Fibroblast of gingiva (primary cell): ENCODE measurements at places on chromosomes 4 and X.

- peak; percentile 3 for DNase-seq
Measured at GRCh38 chrX:48001260-48001659, 2.5 kb downstream of the ZNF182 start.

DNA sequence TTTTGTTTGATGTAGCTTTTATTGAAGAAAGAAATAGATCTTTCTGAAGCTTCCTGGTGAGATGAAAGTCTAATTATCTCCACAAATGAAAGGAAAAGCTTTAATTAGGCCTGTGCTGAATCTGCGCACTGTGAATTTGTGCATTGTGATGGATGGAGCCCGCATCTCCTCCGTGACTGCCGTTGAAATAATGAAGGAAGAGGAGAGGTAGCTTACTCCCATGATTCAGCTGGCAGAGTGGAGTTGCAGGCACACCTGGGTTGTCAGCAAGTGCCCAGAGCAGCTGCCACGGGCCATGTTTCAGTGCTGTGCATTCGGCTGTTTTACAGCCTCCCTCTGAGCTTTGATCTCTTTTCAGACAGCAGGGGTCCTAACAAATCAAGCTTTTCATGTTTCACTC lies 735.3 kb upstream of the TENM3 start:
- no peak for DNase-seq

- no peak for DNase-seq
Measured at GRCh38 chrX:35101901-35102300, 159.3 kb downstream of the FAM47B start.

DNA sequence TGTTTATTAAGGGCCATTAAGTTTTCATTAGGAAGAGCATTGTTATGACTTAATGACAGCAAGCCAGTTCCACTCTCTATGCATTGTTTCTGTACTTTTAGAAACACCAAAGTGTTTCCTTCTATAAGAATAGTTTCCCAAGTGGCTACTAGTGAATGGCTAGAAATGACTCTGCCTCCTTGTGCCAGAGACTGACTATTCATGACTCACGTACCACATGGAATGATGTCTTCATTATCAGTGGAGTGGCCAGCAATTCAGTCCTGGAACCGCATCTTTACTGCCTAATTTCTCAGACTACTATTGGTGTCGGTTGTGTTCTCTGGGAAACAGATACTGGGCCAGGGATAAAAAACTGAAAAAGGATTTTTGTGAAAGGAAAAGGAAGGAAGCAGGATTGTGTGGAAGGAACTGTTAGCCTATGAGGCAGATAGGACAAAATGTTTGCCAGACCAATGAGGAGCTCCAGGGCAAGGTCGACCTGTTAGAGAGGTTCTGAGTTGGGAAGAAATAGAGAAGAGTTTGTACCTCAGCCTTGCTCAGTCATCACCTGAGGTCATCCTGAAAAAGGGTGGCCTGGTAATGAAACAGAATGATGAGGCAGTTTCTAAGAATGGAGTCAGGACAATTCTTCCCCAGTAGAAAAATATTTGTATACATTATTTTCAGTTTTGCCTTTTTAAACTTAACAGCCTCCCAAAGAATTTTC lies 218.6 kb downstream of the SPCS3 start:
- peak; percentile 77 for DNase-seq

DNA sequence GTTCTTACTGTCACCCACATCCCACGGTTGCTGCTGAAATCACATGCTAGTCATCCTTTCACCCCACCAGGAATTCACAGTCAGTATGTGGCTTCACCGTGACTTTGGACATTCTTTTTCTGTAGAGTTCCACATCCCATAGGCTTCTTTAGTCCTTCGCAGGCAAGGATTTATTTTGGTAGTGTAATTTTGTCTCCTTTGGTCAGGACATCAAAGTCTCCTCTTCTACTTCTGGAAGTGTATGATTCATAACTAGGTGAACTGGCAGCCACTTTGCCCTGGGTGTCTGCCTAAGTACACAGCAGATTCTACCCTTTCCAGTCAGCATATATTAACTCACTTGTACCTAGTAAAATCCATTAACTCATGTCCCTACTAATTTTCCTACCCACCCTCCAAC lies 38.3 kb upstream of the MMAA start:
- DNase-seq, result no peak

- DNase-seq, result no peak
Measured at GRCh38 chr4:55021214-55021613, 104.2 kb downstream of the KDR start.

GRCh38 chr4:149168645-149169044 lies 647.0 kb downstream of the IQCM start:
- no peak for DNase-seq

- no peak for DNase-seq
Measured at GRCh38 chr4:16092682-16093319, 9.0 kb upstream of the PROM1 start.

DNA sequence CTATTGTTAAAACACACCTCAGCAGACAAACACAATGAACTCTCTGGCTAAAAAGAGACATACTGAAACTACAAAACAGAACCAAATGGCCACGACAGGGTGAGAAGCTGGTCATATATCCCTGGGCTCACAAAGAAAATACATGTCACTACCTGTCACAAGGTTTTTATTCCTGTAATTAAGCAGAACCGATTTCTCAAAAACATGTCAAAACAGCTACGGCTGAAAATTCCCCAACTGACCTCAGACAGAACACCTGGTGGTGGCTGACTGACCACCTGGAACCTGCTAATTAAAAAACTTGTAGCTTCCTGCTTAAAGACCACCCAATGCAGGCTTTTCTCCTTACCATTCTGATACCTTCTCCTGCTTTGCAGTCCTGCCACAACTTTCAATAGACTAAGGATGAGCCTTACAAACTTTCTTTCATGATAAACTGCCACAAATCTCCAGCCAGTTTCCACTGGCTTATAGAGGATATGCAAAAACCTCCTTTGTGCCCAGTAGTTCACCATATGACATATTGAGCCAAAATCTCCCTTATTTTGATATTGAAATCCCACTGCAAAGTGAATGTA lies 571.9 kb downstream of the SPOCK3 start:
- DNase-seq, result no peak

- DNase-seq, result peak; percentile 2
Measured at GRCh38 chrX:106932492-106932923, 12.3 kb downstream of the CLDN2 start.

DNA sequence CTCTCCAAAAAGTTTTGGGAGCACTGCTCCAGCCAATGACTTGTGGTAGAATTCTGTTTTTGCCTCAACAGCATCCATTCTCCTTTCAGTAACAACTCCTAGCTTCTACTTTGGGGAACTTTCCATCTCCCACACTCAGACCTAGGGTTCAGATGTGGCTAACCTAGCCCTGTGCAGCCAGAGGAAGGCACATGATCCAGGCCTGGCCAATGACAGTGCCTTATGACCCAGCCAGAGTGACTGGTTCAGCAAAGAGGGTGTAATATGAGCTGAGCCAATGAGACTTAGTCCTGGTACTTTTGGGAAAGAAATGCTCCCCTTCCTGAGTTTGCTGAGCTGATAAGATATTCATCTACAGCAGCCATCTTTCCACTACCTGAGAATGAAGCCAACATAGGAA lies 5.4 kb upstream of the USP46 start:
- no peak for DNase-seq

- DNase-seq, result no peak
Measured at GRCh38 chr4:143291314-143291713, 45.4 kb upstream of the GAB1 start.

GRCh38 chrX:29488919-29489318 lies 726.4 kb upstream of the MAGEB2 start:
- DNase-seq, result no peak

- DNase-seq, result no peak
Measured at GRCh38 chrX:17405225-17405969, 30.4 kb downstream of the NHS start.

- no peak for DNase-seq
Measured at GRCh38 chr4:126756050-126756829, 876.5 kb upstream of the INTU start.

DNA sequence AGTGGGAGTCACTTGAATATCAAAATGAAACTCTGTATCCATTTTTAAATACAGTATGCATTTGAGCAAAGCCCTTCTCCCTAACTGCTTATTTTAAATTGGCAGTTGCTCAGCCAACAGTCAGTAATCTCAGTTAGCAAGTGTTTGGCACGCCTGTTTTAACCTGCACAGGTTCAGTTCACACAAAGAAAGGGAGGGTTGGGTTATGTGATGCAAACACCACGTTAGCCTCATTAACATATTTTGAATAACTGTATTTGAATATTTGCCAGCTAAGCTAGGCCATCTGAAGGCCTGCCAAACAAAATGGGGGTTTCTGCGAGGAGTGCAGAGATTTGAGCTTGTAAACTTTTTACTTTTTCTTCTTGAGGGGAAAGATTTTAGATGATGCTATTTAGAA lies 19.8 kb downstream of the GAB1 start:
- DNase-seq, result no peak

GRCh38 chr4:156336511-156336910 lies 382.8 kb upstream of the CTSO start:
- no peak for DNase-seq

DNA sequence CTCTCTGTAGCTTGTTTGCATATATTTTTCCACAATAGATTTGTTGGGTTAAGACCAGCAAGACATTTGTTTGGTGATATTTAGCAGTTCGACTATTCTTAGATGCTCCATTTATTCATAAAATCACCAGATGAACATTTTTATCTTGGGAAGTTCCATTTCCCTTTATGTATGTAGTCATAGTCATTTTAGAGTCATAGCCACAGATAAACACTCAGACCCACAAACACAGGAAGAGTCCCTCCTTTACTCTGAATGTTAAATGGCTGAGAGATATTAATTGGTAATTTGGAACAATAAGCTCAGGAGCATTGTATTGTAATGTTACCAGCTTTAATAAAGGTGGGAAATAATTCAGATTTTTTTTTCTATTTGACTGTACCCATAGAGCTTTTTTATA lies 1608.7 kb downstream of the STIM2 start:
- no peak for DNase-seq

GRCh38 chr4:114263233-114263632 lies 283.8 kb upstream of the ARSJ start:
- no peak for DNase-seq

DNA sequence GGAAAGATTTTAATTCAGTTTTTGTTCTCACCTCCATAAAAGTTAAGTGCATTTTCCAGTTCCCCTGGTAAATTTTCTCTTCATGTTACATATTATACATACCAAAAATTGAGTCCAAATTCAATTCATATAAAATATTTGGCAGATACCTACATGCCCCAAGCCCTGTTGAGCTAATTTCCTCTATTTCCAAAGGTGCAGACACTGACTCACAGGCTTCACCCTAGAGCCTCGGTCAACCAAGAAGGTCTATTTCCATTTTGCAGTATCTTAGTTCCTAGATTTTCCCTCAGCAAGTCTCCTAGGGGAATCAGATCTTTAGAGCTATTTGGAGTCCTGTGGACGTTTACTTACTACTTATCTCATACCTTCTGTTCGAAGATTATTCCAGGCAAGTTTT lies 174.4 kb downstream of the TSPAN5 start:
- no peak for DNase-seq

DNA sequence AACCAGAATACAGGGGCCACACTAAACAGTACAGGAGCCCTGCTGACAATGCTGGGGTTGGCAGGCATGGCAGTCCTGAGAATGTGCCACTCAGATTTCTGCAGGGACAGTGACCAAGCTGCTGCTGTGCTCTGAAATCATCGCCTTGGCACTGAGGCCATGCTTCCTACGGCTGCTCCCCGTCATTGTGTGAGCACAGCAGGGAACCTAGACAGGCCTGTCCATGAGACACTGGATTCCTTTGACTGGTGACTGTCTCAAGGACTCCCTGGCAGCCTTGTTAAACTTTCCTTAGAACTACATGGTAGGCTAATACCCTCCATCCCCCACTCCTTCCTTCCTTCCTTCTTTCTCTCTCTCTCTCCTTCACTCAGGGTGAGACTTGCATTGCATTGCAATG lies 111.4 kb downstream of the LUZP4 start:
- DNase-seq, result no peak

- DNase-seq, result no peak
Measured at GRCh38 chrX:80576806-80577533, 156.7 kb downstream of the TENT5D start.

DNA sequence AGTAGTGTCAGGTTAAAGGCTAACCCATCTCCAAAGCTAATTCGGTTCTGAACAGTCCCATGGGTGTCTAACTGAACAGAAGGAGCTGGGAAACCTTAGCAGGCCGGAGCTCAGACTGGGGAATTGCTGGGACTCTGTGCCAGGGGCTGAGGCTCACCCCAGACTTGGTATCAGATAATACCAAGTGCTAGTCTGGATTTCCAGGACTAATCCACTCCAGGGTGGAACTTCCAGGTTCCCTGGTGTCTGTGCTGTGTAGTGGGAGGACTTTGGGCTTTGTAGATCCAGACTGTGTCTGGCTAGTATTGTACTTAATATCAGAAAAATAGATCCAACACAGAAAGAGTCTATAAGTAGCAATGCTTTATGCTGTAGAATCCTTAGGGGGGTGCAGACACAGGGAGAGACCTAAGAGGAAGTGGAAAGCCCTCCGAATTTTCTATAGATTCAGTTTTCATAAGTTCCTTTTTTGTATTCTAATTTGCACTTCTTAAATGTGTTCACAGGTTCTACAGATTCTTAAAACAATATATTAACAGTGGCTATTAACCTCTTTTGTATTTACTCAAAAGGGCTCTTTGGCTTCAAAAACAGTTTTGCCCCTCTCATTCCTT lies 4.1 kb downstream of the ZNF827 start:
- no peak for DNase-seq

GRCh38 chrX:69565247-69565815 lies 50.6 kb upstream of the EDA start:
- DNase-seq, result no peak

GRCh38 chr4:173522160-173522950 lies 7.7 kb downstream of the HAND2 start:
- DNase-seq, result peak; percentile 86

- DNase-seq, result no peak
Measured at GRCh38 chr4:16580514-16580913, 317.9 kb downstream of the LDB2 start.

- peak; percentile 1 for DNase-seq
Measured at GRCh38 chrX:12890467-12890866, 16.0 kb upstream of the TLR8 start.

GRCh38 chr4:99408346-99408745 lies 26.8 kb downstream of the ADH7 start:
- peak; percentile 19 for DNase-seq

DNA sequence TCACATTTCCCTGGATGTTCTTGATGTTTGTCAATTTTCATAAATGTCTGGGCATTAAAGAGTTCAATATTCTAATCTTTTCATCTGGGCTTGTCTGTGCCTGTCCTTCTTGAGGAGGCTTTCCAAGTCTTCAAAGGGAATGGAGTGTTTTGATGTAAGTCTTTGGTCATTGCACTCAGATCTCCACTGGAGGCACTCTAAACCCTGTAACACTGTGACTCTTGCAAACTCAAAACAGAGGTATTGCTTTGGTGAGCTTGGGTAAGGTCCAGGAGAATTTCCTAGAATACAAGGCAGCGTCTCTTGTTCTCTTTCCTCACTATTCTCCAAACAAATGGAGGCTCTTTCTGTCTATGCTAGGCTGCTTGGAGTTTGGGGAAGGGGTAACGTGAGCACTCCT lies 1118.1 kb upstream of the PABPC4L start:
- DNase-seq, result no peak

GRCh38 chr4:183241322-183241640 lies 78.8 kb downstream of the CLDN22 start:
- peak; percentile 49 for DNase-seq
